GM23248 (cell line): ENCODE measurements at places on chromosomes 11 and 22. TPM values are rescaled to one million over a fixed set of nuclear protein-coding genes. Genes with fewer than 3 reads are reported as not detected.

- no peak for DNase-seq
These were observed 20.0 kb downstream of the IRAG1 start for GRCh38 chr11:10673501-10674062.

GRCh38 chr11:6646071-6646470, 9.5 kb downstream of the DCHS1 start:
- DNase-seq: peak; percentile 86

DNA sequence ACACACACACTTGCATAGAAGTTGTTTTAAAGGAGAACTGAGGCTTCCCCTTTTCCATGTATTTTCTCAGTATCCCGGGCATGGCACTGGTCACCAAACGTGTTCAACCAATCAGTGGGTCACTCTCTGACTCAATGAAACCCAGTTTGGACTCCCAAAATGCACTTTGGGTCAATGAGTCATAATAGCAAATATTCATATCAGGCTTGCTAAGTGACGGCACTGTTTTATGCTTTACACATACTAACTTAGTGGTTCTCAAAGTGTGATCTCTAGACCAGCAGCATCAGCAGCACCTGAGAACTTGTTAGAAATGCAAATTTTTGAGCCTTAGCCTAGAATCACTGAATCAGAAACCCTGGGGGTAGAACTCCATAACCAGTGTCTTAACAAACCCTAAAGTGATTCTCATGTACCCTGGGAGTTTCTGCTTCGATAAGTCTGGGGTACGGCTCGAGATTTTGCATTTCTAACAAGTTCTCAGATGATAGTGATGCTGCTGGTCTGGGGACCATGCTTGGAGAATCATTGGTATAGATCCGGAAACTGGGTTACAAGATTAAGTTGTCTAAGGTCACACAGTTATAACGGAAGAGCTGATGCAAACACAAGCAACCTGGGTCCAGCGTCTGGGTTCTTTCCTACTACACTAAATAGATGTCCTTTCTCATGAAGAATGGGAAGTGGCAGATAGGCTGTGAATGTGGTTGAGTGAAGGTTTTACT, 35.6 kb downstream of the ETS1 start:
- DNase-seq: no peak

- no peak for DNase-seq
These were observed 70.2 kb downstream of the PHF21A start for GRCh38 chr11:46051102-46051501.

Gene MPEG1
- total RNA-seq: not detected in 2 replicates
